ENCODE measurements at places on chromosomes 16 and 17.

DNA sequence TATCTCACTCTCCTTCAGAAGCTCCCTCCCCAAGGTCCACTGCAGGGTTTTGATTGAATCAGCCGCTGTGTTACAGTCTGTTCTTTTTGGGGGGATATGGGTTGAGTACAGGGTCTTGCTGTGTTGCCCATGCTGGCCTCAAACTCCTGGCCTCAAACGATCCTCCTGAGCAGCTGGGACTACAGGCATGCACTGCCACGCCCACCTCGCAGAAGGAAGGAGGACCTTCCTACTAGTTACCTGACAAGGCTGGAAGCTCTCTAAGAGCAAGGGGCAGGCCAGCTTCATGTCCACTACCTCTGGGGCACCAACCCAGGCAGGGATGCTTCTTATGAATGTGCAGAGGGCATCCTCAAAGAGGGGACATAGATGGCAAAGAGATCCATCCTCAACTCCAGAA, 1.9 kb upstream of the MMP28 start:
- no peak for DNase-seq

GRCh38 chr17:29080323-29080722, 37.4 kb downstream of the PIPOX start:
- no peak for DNase-seq

GRCh38 chr16:21713549-21714368, 50.0 kb downstream of the OTOA start:
- DNase-seq: no peak

GRCh38 chr17:3910420-3911270, 5.6 kb downstream of the P2RX1 start:
- DNase-seq: no peak

GRCh38 chr17:80545499-80545826, 825 bp downstream of the RPTOR start:
- DNase-seq: no peak

GRCh38 chr16:86347090-86347489, 163.2 kb upstream of the FOXF1 start:
- DNase-seq: no peak

DNA sequence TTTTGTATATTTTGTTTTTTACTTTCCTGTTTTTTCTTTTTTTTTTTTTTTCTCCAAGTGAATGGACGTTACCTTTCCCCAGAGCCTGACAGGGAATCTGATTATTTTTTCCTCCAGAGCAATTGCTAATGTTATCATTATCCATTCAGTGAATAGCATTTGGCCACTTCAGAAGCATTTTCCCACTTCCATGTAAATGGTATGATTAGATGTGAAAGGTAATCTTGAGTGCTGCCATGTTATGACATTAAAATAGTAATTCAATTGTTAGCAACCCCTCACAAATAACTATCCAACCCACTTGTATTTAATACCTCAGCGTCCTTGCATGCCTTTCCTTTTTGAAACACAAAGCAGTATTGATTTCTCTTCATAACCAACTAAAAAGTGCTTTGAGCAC, 1243.8 kb downstream of the CDH8 start:
- no peak for DNase-seq

DNA sequence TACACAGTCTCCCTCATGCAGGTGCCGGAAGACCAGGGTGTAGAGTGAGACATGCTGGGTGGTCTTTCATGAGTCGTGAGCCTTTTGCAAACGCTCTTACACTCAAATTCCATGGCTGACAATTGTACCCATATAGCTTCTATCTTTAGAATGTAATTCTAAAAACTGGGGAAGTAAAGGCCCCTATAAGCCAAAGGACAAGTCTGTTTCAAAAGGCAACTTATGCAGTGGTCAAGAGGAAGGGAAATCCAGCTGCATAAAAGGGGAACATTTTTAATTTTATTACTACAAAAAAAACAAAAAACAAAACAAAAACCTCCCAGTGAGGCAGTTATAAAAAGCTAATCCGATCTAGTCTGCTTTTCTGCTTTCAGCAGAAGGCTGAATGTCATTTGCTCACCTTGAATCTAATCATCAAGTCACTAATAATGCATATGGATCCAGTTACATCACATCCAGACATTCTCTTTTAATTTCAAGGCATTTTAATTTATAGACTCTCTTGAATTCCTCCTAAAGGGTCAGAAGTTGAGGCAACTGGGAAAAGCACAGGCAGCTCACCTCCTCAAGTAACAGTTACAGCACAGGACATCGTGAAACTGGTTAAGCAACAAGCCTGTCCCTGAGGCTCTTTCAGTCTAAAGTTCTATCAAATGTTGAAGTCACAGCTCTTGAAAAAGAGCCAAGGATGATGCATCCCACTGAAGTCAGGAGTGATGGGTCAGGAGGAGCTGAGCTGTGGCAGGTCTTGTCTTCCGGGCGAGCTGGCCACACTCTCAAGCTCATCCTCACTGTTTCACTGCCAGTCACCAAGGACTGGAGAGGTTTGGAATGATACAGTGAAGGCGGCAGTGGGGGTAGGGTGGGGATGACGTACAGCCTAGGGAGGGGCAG, 99.7 kb downstream of the VPS53 start:
- DNase-seq: no peak

- no peak for DNase-seq
These were observed 1.5 kb downstream of the ZFPM1 start for GRCh38 chr16:88454523-88454947.

DNA sequence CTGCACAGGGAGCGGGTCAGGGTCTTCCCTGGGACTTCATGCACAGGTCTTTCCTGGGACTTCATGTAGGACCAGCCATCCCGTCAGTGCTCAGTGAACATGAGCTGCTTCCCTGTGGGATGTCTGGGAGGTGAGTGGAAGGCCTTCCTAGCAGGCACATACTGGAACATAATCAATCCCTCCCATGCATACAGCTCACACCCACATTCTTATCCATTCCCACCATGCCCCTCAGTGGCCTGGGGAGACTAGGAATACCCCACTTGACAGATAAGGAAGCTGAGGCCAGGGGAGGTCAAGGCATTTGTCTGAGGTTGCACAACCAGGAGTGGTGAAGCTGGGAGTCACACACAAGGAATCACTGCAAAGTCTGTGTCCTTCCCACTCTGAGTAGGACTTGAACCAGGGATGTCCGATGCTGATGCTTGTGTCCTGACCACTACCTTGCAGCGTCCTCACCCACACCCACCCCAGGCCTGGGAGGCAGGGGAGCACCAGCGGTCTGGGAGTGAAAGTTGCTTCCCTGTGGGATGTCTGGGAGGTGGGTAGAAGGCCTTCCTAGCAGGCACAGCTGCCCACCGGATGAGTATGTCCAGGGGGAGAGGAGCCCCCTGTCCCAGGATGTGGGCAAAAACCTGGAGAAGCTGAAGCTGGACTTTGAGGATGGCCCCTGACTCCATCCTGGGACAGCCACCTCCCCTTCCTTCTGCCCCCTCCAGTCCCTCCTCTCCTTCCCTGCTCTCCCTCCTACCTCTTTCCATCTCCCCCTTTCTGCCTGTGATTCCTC, 1.0 kb upstream of the NLRC5 start:
- no peak for DNase-seq

DNA sequence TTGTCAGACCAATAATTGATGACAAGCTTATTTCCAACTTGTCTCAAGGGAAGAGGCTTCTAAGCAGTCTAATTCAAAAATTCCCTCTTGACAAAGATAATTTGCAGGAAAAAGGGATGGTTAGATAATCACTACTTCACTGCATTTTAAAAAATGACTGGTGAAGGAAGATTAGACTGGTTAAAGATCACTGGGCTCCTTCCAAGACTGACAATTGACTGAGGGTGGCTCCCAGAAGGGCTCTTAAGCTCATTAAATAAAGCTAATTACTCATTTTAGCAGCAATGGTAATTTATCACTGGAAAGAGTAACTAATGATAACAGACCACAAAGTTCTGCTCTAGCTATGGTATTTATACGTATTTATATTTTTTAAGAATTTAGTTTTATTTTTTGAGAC, 4.4 kb upstream of the HEATR3 start:
- DNase-seq: no peak

DNA sequence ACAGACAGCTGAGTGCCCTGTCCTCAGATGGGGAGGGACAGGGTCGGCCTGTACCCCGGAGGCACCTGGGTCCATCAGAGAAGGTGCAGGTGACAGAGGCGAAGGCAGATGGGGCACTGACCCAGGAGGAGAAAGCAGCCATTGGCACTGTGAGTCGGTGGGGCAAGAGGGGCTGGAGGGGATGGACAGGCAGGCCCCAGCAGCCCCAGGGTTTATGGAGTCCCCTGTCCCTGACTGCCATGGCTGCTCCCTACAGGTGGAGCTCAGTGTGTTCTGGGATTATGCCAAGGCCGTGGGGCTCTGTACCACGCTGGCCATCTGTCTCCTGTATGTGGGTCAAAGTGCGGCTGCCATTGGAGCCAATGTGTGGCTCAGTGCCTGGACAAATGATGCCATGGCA, 32.1 kb downstream of the ANKRD40 start:
- no peak for DNase-seq

GRCh38 chr17:27760069-27760885, 40.1 kb downstream of the NOS2 start:
- peak; percentile 29 for DNase-seq

GRCh38 chr16:89600427-89600826, 13.0 kb upstream of the DPEP1 start:
- DNase-seq: no peak

DNA sequence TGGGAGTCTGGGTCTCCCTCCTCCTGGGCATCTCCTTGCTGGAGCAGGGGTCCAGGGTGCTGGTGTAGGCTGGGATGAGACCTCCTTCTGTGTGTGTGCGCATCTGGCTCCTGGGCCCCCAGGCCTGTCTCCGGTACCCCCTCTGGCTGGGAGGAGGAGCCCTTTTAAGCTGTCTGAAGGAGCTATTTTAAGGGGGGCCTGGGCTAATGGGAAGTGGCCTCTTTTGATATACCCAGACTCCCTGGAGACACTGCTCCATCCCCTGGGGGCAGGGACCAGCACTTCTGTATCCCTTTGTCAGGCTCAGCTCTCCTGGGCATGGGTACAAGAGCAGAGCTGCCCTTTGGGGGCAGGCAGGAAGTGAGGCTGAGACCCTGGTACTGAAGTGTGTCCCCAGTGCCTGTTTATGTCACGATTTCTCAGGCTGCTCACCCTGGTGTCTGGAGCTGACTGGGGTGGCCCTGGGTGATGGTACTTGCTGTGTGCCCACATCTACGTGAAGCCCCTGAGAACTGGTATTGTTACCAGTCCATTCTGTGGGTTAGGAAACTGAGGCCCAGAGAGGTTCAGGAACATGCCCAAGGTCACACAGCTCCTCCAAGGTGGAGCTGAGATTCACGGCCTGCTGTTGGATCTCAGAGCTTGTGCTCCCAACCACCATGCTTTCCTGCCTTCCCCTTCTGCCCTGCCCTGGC, 6.5 kb downstream of the ADCY7 start:
- DNase-seq: no peak

GRCh38 chr17:32913593-32913992, 14.4 kb upstream of the TMEM98 start:
- no peak for DNase-seq

GRCh38 chr16:49462989-49463371, 89.4 kb downstream of the C16orf78 start:
- no peak for DNase-seq

- peak; percentile 62 for DNase-seq
These were observed 1.7 kb downstream of the HS3ST3B1 start for GRCh38 chr17:14302431-14303099.

- no peak for DNase-seq
These were observed 19.0 kb downstream of the MRPS23 start for GRCh38 chr17:57830880-57831279.

GRCh38 chr16:24309258-24310142, 53.4 kb downstream of the CACNG3 start:
- no peak for DNase-seq

- no peak for DNase-seq
These were observed 1.6 kb downstream of the RPTOR start for GRCh38 chr17:80546267-80546666.

DNA sequence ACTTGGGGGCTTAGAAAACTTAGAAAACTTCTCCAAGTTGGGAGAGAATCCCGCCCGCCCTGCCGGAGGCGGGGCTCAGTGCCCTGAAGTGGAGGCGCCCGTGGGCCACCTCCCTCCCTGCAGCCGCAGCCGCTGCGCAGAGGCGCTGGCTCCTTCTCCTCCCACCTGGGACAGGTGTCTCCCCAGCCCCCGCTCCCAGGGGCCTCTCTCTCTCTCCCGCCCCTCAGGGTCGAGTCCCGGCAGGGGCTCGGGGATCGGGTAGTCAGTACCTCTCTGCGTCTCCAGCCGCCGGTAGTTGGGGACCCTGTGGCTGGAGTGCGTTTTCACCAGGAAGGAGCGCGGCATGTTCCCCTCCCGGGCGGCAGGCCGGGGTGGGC, 257 bp downstream of the SNAI3 start:
- peak; percentile 38 for DNase-seq

GRCh38 chr16:83952940-83953795, at the start of gene OSGIN1:
OSGIN1 (plus strand) TSS chr16:83953240; CDS start chr16:83957672, 4,432 bp downstream.
- DNase-seq: peak; percentile 59

DNA sequence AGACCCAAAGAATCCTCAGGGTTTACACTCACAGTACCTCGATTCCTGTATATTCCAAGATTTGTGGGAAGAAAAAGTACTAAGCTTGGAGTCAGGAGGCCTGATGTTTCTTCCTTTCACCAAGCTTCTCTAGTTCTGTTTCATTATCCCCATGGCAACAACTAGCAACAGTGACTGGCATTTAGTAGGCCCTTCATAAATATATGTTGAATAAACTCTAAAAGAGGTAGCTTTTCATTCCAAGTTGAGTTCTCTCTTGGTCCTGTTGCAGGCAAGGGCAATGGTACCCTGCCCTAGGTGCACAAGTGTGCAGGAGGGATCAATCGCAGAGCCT, 527 bp upstream of the UBE2Z start:
- DNase-seq: no peak

DNA sequence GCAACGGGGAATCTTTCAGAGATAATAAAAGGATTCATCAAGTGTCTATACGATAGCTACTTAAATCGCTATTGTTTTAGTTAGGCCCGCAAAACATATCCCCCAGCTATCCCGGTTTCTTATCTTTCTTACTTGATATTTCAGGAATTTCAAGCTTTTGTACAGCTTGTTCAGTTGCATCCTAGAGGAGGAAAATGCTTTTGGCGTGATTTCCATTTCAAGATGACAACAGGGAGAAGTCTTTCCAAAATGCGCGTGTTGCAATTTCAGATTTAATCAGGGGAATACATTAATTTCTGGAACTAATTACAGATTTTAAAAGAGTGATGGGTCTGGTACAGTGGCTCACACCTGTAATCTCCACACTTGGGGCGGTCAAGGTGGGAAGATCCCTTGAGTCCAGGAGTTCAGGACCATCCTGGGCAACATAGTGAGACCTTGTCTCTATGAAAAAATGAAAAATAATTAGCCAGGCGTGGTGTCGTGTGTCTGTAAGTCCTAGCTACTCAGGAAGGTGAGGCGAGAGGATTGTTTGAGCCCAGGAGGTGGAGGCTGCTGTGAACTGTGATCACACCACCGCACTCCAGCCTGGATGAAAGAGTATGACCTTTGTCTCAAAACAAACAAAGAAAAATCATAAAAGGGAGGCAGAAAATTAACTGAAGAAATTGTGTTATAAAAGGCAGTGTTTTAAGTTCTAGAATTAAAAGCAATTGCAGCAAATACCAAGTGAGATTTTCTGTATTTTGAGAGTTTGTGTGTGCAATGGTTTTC, 546.1 kb downstream of the MAF start:
- no peak for DNase-seq

All from stimulated activated CD8-positive, alpha-beta memory T cell treated with anti-CD3 and anti-CD28 coated beads, Interleukin-7, amount 100 ng/mL, for 4 hours (primary cell).